ENCODE measurements at places on chromosomes 3 and 15.

- DNase-seq: no peak
Measured at GRCh38 chr3:141087778-141088130, 36.6 kb downstream of the SPSB4 start.

DNA sequence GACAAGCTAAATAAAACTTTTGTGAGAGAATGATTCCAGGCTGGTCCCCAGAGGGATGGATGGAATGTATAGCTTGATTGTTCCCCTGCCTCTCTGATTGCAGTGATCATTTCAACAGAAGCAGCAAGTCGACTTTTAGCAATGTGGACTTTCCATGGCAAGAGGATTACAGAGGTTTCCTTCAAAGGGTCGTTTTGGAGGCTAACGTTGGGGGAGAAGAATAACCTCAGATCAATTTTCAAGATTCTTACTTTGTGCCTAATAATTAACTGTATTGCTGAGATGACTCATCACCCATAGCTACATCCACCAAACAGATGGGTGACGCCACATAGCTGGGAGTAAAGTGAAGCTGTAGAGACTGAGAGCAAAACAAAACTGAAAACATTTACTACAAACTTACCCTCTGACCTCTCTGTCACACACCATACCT lies 79.9 kb downstream of the GTPBP8 start:
- no peak for DNase-seq

- DNase-seq: no peak
Measured at GRCh38 chr3:41244620-41245336, 45.5 kb downstream of the CTNNB1 start.

GRCh38 chr15:45664451-45664850 lies 29.6 kb downstream of the SQOR start:
- DNase-seq: no peak

DNA sequence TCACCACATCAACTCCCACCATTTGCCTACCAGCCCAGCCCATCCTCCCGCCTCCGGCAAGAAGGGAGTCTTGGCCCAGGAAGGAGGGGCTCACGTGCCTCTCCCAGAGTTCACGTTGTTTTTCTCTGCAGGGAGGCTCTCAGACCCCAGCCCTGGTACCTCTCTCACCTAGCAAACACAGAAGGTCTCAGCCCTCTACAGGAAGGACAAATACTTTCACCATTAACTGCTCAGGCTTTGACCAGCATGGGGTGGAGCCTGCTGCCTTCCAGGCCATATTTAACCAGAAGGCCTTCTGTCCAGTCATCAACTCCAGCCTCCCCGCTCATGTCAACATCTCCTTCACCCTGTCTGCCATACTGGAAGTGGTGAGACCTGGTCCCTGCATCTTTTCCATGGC lies 19.0 kb upstream of the HTR3E start:
- DNase-seq: no peak

GRCh38 chr15:66066005-66066404 lies 187.5 kb downstream of the MEGF11 start:
- no peak for DNase-seq

GRCh38 chr3:38534604-38535003 lies 38.5 kb downstream of the EXOG start:
- no peak for DNase-seq

- no peak for DNase-seq
Measured at GRCh38 chr15:35247150-35247549, 162.1 kb upstream of the NANOGP8 start.

Measured in omental fat pad (tissue), 4 donors.